ENCODE measurements at places on chromosomes 4 and X.

- DNase-seq = no peak
Measured at GRCh38 chrX:130645955-130646583, 244.3 kb downstream of the RBMX2 start.

- no peak for DNase-seq
Measured at GRCh38 chrX:154827194-154828015, 7.1 kb downstream of the SMIM9 start.

DNA sequence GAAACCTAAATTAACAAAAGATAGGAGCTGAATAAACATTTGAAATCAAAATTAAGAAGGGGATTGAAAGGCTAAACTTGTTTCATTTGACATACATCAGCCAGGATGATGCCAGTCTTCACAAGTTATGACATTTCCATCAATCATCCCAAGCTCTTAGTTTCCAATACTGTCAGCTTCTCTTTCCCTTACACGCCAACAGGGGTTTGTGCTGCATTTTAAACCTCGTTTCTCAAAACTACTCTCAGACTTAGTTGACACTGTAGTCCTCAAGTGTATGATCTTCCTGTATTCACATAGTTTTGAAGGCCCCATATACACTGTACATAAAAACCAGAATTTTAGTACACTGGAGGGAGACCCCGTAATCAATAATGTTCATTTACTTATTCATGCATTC is 840 bp upstream of the P2RY10 start:
- DNase-seq = no peak

DNA sequence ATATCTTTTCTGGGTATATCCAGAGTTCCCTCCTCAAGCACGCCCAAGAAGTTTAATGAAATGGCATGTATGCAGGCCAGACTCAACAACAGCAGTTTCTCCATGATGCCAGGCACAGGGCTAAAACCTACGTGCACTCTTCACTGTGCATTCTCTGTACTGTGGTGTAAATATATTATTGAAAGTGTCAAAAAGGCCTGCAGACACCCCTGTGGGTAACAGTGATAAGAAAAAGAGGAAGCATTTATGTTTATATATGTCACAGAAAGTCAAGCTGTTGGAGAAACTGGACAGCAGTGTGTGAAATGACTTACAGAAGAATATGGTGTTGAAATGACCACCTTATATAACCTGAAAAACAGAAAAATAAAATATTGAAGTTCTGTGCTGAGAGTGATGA is 29.6 kb upstream of the DCAF8L1 start:
- no peak for DNase-seq

DNA sequence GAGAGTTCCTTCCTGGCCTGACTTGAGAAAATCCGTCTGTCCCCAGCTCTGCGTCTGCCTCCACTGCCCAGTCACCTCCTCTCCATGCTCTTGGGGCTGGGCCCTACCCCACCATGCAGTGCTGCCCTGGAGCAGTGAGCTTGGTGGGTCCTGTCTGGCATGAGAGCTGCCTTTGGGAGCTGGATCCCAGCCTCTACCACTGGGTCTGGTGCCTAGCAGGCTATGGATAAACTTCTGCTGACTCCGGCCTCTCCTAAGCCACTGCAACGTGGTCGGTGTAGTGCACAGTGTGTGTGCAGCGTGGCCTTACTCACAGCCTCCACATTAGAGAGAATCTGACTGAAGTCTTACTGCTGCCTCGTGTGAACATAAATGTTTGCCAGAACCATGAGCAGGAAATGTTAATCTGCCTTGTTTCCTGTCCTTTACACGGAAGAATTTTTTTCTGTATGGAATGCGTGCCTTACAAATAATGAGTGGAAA is 47.6 kb downstream of the HTT start:
- no peak for DNase-seq

DNA sequence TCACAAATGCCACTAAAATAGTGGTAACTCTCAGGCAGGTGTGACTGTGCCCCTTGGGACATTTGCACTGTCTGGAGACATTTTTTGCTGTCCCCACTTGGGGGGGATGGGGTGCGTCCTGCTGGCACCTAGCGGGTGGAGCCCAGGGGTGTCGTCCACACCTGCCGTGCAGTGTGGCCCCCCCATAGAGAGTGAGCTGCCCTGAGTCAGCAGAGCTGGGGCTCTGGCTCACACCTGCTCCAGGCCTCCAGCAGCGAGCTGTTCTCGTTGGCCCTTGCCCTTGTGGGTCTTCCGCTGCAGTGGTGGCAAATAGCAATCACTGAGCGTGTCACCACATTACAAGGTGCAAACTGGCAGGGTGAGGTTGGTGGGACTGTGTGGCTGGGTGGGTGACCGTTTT is 64.6 kb downstream of the CLDN34 start:
- no peak for DNase-seq

GRCh38 chr4:81523672-81524327 is 52.1 kb upstream of the RASGEF1B start:
- no peak for DNase-seq

DNA sequence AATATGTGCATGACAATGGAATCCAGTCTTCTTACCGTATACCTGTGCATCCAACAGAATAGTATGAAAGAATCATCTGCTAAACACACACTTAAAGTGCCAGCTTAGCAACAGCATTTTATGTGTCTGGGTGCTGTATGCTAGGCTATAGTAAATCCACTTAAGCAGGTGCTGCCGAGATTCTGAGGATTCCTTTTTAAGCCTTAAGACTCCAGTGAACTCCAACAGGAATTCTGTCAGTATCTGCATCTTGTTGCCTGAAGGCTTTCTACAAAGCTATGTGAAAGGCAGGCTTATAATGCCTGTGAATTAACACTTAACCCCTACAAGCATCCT is 1076.4 kb upstream of the PABPC4L start:
- DNase-seq = no peak

- DNase-seq = no peak
Measured at GRCh38 chrX:137427816-137428215, 138.1 kb upstream of the ZIC3 start.

GRCh38 chrX:39528161-39528916 is 569.4 kb downstream of the BCOR start:
- no peak for DNase-seq

DNA sequence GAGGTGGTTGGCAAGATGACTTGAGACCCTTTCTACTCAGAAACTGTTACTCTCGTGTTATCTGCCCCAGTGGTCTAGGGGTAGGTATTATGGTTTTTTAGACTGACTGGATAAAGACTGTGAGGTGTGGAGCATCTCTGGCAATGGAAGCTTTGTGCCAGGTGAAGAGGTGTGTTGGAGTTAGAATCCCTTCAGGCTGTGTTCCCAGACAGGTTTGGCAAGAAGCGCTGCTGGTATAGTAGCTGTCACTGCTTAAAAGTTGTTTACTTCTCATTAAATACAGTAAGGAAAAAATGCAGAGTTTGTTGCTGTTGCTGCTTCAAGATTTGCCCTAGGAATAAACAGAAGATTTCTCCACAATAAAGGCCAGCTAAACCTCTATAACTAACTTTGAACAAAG is 35.3 kb downstream of the AREG start:
- DNase-seq = no peak

DNA sequence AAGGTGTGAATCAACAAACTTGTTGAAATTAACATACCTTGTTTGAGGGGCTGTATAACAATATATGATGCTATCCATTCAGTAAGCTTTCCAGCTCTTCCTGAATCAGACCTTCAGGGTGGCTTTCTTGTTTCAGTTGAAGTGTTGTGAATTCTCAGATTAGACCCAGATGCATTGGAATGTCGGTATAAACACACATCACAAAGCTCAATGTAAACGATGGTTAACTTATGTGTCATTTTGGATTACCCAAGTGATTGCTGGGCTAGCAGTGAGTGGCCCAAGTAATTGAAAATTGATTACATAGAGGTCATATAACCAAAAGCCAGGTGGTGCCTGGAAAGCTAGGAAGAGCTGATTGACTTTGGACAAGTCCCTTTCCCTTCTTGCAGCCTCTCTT is 115.0 kb downstream of the SHROOM4 start:
- no peak for DNase-seq

DNA sequence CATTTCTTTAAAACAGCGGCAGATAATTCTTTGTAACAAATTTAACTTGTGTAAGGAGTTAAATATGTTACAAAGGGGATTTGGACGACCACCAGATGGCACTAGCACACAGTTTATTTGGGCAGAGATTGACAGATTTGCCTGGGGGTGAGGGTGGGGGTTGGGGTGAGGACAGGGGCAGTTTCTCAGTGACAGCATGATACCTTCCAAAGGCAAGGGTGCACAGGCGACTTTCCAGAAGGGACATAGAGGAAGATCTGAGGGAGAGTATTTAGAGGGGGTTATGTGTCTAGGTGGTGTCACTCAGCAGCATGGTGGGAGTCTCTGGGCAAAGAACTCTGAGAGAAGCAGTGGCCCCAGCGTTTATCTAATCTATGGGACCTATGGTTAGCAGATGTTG is 9.6 kb upstream of the TMA16 start:
- peak; percentile 58 for DNase-seq

DNA sequence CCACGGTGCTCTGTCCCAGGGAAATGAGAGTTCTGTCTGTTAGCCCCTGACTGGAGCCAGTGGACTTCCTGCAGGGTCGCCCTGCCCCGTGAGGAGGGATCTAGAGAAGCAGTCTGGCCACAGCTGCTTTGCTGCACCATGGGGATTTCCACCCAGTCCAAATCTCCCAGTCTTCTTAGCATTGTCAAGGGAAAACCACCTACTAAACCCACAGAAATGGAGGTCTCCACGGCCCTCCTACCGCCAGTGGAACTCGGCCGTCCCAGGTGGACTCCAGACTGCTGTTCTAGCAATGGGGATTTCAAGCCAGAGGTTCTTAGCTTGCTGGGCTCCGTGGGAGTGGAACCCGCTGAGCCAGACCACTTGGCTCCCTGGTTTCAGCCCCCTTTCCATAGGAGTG is 133.3 kb upstream of the PCDH7 start:
- DNase-seq = no peak
